ENCODE measurements at places on chromosomes 2 and 18. TPM values are rescaled to one million over a fixed set of nuclear protein-coding genes. Genes with fewer than 3 reads are reported as not detected.

- no peak for DNase-seq
Observed at GRCh38 chr18:57982372-57983021, 61.5 kb upstream of the NEDD4L start.

DNA sequence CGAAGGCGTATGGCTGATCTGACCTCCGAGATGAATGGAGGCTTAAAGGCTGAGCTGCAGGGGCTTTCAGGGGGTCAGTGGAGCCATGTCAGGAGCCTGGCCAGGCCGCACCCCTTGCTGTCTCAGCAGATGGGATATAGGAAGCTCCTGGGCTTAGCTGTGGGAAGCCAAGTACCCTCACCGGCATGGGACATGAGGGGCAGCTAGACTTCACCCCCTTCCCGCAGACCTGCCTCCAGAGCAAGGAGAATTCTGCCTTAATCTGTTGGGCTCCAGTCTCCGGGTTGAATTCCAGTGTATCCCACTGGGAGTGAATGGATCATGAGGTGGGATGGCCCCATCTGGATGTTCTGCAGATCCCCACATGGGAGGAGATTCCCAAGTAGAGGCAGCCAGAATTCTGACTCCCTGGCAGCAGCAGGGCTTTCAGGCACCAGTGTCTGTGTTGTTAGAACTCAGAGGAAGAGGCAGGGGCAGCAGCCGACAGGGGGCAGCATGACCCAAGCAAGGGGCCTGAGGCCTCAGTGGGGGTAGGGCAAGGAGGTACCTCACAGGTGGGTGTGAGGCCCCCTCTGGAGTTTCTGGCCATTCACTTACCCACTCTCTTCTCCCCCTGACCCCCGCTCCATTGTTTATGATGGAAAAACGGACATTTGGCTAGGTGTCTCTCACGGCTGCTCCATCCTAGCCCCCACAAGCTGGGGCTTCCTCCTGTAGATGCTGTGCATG is 19.1 kb downstream of the CAPG start:
- DNase-seq: no peak

- DNase-seq: peak; percentile 77
Observed at GRCh38 chr2:43676322-43677050, at the start of gene C1GALT1C1L. C1GALT1C1L (minus strand) TSS chr2:43676429; CDS start chr2:43676322, 107 bp downstream.

DNA sequence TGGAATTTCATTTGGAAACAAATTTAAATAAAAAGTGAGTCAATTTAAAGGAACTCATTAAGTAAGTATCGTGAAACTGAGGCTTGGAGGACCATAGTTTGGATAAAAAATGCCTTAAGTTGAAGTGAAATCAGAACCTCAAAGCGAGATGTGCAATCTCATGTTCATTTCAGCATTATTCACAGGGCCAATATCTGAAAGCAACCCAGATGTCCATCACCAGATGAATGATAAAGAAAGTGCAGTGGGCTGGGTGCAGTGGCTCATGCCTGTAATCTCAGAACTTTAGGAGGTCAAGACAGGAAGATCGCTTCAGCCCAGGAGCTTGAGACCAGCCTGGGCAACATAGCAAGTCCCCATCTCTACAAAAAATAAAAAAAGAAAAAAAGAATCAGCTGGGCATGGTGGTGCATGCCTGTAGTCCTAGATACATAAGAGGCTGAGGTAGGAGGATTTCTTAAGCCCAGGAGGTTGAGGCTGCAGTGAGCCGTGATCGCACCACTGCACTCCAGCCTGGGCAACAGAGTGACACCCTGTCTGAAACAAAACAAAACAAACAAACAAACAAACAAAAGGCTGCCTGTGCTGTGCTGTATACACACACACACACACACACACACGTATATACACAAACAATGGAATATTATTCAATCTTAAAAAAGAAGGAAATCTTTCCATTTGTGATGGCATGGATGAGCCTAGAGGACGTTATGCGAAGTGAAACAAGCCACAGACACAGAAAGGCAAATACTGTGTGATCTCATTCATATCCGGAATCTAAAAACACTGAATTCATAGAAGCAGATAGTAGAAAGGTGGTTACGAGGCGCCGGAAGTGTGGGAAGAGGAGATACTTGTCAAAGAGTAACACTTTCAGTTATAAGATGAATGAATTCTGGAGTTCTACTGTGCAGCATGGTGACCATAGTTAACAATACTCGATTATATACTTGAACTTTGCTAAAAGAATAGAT is 14.5 kb downstream of the SH3RF3 start:
- DNase-seq: no peak

GRCh38 chr2:149134335-149134923 is 95.9 kb downstream of the LYPD6B start:
- no peak for DNase-seq

- DNase-seq: no peak
Observed at GRCh38 chr2:122183890-122184289, 428.4 kb downstream of the TSN start.

- peak; percentile 29 for DNase-seq
Observed at GRCh38 chr2:24635181-24635580, 144.1 kb downstream of the NCOA1 start.

GRCh38 chr2:25170888-25171287 is 2.5 kb upstream of the POMC start:
- DNase-seq: no peak

- DNase-seq: peak; percentile 100
Observed at GRCh38 chr2:105403783-105404698, 5.2 kb upstream of the FHL2 start.

DNA sequence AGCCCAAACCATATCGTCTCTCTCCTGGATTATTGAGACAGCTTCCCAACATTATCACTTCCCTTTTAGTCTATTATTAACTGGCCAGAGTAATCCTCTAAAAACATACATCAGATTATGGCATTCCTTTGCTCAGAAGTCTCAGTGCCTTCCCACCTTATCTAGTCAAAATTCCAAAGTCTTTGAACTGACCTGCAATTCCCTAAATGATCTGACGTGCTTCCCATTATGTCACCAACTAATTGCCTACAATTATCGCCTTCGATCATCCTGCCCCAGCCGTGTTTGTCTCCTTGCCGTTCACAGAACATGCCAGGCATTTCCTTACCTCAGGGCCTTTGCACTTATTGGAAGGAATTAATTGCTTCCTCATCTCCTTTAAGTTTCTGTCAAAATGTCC is 332.4 kb downstream of the IRS1 start:
- DNase-seq: no peak

DNA sequence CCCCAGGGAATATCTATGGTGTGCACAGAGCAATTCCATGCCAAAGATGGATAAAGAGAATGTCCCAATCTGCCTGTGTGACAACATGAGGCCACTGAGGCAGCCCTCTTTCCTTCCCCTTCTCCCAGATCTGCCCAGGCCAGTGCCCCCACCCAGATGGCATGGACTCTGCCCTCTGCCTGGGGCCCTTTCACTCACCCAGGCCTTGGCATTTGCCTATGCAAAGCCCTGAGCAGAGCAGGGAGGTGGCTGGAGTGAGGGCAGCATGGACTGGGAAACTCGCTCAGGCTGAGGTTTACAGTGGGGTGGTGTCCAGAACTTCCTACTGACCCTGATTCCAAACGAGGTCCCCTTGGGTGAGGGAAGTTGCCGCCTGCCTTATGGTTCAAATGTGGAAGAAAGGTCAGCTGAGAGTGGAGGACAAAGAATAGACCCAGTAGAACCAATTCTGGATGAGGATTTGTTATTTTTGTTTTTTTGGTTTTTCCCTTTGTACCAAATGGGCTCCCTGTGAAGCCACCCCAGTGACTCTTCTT is 8.9 kb downstream of the SH2D6 start:
- DNase-seq: no peak

DNA sequence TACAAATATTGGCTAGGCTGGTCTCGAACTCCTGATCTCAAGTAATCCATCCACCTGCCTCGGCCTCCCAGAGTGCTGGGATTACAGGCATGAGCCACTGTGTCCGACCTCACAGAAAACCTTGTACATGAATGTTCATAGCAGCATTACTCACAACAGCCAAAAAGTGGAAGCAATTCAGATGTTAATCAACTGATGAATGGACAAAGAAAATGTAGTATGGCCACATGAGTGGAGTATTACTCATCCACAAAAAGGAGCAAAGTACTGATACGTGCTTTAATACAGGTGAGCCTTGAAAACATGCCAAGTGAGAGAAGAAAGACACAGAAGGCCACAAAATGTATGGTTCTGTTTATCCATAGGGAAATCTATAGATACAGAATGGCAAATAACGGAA is 20.6 kb downstream of the CEP192 start:
- DNase-seq: peak; percentile 11

GRCh38 chr2:230863442-230864121 is 1.2 kb upstream of the ITM2C start:
- DNase-seq: no peak

- no peak for DNase-seq
Observed at GRCh38 chr2:210496512-210496911, 20.0 kb upstream of the LANCL1 start.

- DNase-seq: peak; percentile 57
Observed at GRCh38 chr18:74013955-74014354, 133.7 kb downstream of the FBXO15 start.

GRCh38 chr2:64276417-64277095 is 132.3 kb upstream of the PELI1 start:
- DNase-seq: peak; percentile 89

- no peak for DNase-seq
Observed at GRCh38 chr18:42822711-42823110, 292.8 kb downstream of the RIT2 start.

GRCh38 chr18:13548106-13548819 is 178.1 kb downstream of the FAM210A start:
- no peak for DNase-seq

- no peak for DNase-seq
Observed at GRCh38 chr2:151904807-151905206, 76.6 kb upstream of the ARL5A start.

- DNase-seq: no peak
Observed at GRCh38 chr18:2606335-2606734, 35.0 kb downstream of the NDC80 start.

- DNase-seq: no peak
Observed at GRCh38 chr2:104745846-104746245, 108.1 kb upstream of the POU3F3 start.

GRCh38 chr2:43081131-43081765 is 145.2 kb downstream of the ZFP36L2 start:
- DNase-seq: no peak

DNA sequence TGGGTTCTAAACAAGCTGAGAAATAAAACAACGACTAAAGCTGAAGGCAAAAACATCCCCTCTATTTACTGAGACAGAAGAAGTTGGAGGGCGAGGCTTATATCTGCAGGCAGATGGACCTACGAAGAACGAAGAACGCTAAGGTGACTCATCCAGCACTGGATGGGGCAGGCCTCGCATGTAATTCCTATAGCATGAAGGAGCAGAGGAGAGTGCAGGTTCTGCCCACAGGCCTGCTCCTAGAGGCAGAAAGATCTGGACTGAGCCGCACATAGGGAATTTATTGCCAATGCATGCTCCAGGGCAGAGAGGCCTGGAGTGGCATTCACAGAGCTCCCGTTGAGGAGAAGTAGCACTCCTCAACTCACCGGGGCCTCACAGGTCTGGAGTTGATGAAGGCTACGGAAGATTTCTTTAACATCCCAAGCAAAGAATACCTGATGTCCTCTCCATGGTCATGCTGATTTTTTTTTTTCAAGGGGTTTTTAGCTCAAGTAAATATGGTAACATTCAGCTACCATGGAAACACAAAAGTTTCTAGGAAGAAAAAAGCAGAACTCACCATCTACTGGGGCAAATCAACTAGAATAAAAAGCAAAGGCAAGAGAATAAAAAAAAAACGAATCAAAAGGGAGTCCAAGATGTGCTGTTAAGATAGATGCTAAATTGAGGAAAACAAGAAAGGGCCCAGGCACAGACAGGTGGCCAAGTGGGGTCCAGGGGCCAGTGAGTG is 10.4 kb upstream of the METTL21A start:
- DNase-seq: no peak

GRCh38 chr2:123095219-123095835 is 929.8 kb upstream of the CNTNAP5 start:
- DNase-seq: no peak

GRCh38 chr2:187580462-187581124 is 26.4 kb upstream of the TFPI start:
- peak; percentile 89 for DNase-seq

DNA sequence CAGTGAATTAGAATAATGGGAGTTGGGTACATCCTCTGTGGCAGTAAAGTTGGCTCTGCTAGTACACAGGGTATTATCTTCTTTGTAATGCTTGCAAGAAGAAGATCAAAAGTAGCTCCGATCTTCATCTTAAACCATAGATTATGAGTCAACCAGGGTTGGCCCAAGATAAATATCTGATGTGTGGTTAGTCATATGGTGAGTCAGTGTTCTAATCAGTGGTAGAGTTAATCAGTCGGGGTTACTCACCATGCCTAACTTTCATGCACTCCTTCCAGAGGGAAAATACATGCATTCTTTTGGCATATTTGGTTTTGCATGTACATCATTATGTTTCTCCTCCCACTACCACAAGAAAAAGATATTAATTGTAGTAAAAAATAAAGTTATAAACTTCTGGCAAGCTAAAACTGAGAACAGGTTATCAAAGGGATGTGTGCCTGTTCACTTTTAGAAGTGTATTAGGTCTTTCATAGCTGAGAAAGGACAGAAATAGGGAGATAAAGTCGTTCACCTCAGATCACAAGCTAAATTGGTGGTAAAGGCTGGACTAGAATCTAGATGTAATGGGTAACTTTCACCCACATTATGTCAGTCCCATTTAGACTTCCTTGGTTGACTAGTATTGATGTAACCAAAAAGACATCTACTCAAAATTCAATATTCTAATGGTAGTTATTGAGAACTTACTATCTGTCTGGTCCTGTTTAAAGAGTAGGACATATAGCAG is 684.4 kb downstream of the IRS1 start:
- peak; percentile 98 for DNase-seq

DNA sequence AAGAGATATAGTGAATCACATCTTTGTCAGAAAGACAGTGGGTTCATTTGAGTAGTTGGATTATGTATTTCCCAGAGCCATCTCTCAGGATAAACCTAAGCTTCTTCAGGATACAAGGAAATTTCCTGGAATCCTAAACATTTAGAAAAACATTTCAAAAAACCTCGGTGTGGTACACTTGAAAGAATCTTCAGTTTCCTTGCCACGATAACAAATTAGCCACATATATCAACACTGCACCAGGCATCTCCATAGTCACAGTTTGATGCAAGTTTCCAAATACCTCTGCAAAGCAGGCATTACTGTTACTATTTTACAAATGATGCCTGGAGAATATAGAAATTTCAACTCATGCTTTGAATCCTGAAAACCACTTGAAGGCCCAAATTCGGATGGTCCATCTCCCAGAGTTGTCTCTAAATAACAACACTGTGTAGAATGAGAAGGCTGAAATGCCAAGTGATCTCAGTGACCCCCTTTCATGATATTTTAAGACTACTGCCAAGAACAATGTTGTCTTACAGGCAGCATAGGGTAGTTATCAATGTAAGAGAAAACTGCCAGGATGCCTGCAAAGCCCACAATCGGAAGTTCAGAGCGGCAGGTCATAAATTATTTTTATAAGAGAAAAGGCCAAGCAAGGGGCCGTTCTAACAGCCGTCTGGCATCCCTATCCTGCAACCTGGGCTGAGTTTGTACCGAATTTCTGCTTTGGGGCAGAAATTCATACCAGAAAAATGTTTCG is 307.9 kb downstream of the TXNL1 start:
- DNase-seq: no peak

GRCh38 chr18:52766002-52766545 is 426.1 kb downstream of the DCC start:
- no peak for DNase-seq

FEV gene
- total RNA-seq: not detected

IMPACT gene
- 34.2 TPM for total RNA-seq

VAMP5 gene
- total RNA-seq: 5.6 TPM

CYP26B1 gene
- total RNA-seq: 0.10 TPM

MARCHF4 gene
- total RNA-seq: 0.15 TPM

RTP5 gene
- total RNA-seq: not detected

SUMO1 gene
- total RNA-seq: 133 TPM

HRH4 gene
- total RNA-seq: not detected

ALPP gene
- total RNA-seq: not detected

ZNF521 gene
- total RNA-seq: under 0.01 TPM

MRPS9 gene
- 34.4 TPM for total RNA-seq
